H54 (cell line): ENCODE measurements at places on chromosomes 7 and 10.

GRCh38 chr10:69345890-69346474 is 67.7 kb downstream of the HK1 start:
- no peak for DNase-seq

DNA sequence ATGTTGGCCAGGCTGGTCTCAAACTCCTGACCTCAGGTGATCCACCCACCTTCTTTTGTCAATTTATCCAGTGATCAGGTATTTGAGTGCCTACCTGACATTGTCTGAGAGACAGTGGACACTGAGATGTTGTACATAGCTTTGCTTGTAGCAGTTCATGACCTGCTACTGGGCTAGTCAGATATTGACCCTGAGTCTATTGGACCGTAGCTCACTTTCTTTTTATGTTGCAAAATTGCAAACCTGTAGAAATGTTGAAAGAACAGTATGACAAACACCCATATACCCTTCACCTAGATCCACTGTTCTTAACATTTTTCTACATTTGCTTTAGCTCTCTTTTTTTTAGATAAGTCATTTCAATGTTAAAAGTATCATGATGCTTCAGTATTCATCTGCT is 410.4 kb upstream of the GALNT17 start:
- no peak for DNase-seq

DNA sequence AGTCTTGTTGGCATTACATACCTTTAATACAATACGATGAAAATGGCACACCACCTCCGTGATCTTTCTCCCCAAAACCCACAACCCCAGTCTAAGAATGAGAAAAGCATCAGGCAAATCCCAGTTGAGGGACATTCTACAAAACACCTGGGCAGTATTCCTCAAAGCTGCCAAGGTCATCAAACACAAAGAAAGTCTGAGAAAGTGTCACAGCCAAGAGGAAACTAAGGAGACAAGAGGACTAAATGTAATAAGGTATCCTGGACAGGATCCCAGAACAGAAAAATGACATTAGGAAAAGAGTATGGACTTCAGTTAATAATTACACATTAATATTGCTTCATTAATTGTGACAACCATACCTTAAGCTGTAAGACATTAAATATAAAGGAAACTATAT is 14.5 kb upstream of the FRMD4A start:
- DNase-seq, result no peak

GRCh38 chr7:106870983-106871410 is 5.9 kb downstream of the PIK3CG start:
- no peak for DNase-seq

- no peak for DNase-seq
Measured at GRCh38 chr10:9939716-9940115, 1078.0 kb upstream of the CELF2 start.

- DNase-seq, result no peak
Measured at GRCh38 chr7:92437956-92438491, 9.3 kb upstream of the GATAD1 start.

GRCh38 chr7:128344431-128344774 is 695 bp upstream of the RBM28 start:
- DNase-seq, result no peak

DNA sequence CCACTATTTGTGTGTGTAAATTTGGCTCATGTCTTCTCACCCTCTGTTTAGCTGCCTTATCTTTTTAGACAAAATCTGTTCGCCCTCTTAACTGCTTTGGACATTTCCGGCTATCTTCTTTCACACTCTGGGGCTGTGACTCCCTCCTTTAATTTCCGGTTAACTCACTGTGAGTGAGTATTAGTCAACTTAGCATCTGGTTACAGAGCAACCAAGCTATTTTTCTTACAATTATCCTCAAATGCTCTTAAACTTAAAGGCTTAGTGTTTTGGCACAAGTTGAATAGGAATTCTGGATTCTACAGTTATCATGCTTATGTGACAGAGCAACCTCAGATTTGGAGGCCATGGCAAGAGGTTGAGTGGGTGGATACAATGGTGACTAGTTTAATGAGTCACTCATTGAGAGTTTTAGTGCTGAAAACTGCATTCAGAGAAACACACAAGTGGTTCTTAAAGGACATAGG is 177.6 kb upstream of the SEMA3A start:
- DNase-seq, result no peak

DNA sequence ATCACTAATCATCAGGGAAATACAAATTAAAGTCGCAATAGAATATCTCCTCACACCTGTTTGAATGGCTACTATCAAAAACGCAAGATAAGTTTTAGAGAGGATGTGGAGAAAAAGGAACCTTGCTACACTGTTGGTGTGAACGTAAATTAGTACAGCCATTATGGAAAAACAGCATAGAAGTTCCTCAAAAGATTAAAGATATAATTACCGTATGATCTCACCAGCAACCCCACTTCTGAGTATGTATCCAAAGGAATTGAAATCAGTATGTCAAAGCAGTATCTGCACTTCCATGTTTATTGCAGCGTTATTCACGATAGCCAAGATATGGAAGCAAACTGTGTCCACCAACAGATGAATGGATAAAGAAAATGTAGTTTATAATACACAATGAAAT is 164.4 kb downstream of the ZNF365 start:
- no peak for DNase-seq

DNA sequence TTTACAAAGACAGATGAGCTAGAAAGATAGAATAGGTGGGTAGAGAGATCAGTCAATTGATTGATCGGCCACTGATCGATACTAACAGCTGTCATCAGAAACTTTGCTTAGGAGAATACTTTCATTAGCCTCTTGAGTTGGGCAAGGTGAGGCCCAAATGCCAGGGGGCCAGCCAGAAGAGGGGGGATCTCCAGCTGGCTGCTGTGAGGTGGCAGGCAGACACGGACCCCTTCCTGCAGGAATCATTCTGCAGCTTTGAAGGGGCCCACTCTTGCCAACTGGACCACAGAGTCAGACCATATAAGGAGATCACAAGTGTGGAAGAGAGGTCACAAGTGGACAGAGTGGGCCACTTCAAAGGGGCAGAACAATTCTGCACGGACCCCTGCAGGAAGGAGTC is 62.9 kb upstream of the DOCK1 start:
- DNase-seq, result no peak

- no peak for DNase-seq
Measured at GRCh38 chr7:30816645-30817370, 45.6 kb downstream of the MINDY4 start.

- DNase-seq, result no peak
Measured at GRCh38 chr10:110035070-110035921, 27.5 kb downstream of the ADD3 start.
